ENCODE measurements at places on chromosomes 1 and 21.

DNA sequence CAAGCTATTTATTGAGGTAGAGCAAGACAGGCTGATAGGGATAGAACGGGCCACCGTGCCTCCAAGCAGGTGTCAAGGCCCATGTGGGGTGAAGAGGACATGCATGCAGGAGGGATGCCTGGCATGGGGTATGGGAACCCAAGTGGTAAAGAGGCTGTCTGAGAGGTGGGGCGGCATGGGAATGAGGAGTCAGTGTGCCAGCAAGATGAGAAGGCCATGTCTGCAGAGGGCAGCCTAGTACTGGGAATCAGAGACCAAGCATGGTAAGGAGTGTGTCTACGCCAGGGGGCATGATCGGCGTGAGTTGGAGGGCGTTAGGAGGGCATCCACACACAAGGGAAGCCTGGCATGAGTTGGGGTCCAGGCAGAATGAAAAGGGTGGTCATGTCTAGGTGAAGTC lies 303.7 kb upstream of the PLD5 start:
- no peak for DNase-seq

GRCh38 chr1:111737216-111738132 lies 1.7 kb downstream of the INKA2 start:
- DNase-seq = no peak

DNA sequence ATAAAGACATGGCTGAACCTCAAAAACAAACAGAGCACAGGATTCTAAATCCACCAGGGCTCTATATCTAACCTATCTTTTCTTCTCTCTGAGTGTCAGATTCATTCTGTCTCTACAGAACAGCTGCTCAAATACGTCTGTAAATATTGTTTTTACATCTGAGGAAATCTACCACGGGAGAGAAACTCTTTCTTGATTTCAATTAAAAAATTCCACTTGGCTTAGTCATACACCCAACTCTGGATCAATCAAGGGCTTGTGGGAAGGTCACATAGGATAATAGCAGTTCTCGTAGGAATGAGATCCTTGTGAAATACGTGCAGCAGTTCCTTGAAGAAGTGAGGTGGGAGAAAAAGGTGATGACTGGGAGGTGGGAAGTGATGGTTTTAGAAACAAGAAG lies 1355.7 kb upstream of the ADGRL2 start:
- no peak for DNase-seq

GRCh38 chr1:199223936-199224335 lies 585.1 kb downstream of the PTPRC start:
- no peak for DNase-seq

GRCh38 chr1:31181515-31182343 lies 58.0 kb downstream of the NKAIN1 start:
- DNase-seq = no peak

- DNase-seq = no peak
These were observed 100.2 kb upstream of the COG2 start for GRCh38 chr1:230542054-230542453.

- DNase-seq = no peak
These were observed 12.9 kb upstream of the LEMD1 start for GRCh38 chr1:205434738-205435137.

- DNase-seq = no peak
These were observed 8.7 kb upstream of the GADD45A start for GRCh38 chr1:67676287-67676686.

- DNase-seq = no peak
These were observed 147.8 kb downstream of the TNFSF18 start for GRCh38 chr1:172902861-172903381.

DNA sequence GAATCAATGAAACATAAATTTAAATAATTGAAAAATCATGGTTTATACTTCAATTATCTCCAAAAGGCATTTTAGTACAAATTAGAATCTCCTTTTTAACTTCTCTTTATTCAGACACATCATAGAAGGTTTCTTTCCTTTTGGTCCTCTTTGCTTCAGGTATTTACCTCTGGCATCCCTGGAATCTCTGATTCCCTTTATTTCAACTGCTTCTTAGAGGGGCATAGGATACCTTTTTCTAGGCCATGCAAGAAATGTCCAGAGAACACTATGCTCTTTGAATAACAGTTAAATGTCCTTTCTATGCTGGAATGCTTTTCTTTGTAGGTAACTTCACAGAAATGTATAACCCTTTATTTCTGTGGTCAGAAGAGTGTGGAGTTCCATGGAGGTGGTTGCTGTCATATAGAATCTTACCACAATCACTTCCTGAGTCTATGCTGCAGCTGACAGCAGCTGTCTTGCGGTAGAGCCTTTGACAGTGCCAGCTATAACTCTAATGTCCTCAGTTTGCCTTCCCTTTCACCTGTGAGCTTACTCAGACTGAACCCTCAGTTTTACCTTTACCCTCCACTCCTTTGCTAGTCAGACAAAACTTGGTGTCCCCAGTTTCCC lies 8.6 kb downstream of the LAMC2 start:
- peak; percentile 32 for DNase-seq

- DNase-seq = no peak
These were observed 69.4 kb downstream of the C1orf21 start for GRCh38 chr1:184456189-184456588.

GRCh38 chr1:209620487-209620884 lies 31.7 kb downstream of the LAMB3 start:
- no peak for DNase-seq

DNA sequence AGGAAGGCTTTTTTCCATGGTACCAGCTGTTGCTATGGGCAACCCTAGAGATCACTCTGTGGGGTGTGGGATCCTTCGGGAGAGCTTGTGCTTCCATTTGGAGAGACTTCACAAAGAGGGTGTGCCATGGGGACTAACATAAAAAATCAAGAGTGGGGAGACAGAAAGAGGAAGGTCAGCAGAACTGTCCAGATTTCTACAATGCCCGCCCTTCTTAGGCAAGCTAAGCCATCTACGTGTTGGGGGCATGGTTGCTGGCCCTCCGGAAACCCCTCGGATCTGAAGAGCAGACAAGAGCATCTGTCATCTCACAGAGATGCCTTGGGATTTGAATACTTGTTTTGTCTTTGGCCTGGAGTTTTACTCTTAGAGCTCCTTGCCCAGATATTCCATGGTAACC lies 83.9 kb upstream of the ZNF648 start:
- DNase-seq = no peak

- DNase-seq = no peak
These were observed 11.9 kb downstream of the TRAF3IP3 start for GRCh38 chr1:209767706-209768105.

- no peak for DNase-seq
These were observed 5.6 kb downstream of the COL6A1 start for GRCh38 chr21:45987121-45987711.

- DNase-seq = peak; percentile 45
These were observed 888 bp downstream of the HES5 start for GRCh38 chr1:2528966-2529783.

DNA sequence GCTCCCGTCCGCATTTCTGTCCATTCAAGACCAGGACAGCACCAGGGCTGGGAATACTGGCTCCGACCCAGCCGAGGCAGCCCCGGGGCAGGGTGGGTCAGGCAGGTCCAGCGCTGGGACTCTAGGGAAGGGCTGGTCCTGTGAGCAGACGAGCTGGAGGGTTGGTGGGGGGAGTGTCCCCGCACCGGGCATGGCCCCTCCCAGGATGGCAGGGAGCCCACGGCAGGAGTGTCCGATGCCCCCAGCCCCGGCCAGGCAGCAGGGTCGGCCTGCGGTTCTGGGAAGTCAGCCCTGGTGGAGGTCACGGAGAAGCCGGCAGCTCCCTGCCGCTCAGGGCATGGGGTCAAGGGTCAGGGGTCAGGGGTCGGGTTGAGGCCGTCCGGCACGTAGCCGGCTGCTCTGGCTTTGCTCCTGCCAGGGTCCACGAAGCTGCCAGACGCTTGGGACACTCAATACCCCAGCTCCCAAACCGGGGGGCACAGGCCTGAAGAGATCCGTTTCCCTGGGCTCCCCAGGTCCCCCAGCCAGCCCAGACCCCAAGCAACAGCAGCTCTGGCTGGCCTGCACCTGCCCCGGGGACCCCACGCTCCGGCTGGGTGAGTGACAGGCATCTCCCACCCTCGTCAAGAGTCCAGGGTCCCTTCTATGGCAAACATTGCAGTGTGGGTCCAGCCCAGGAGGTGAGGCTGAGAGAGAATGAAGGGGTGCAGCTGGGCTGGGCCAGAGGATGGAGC lies 6.7 kb downstream of the C1QTNF12 start:
- DNase-seq = no peak

DNA sequence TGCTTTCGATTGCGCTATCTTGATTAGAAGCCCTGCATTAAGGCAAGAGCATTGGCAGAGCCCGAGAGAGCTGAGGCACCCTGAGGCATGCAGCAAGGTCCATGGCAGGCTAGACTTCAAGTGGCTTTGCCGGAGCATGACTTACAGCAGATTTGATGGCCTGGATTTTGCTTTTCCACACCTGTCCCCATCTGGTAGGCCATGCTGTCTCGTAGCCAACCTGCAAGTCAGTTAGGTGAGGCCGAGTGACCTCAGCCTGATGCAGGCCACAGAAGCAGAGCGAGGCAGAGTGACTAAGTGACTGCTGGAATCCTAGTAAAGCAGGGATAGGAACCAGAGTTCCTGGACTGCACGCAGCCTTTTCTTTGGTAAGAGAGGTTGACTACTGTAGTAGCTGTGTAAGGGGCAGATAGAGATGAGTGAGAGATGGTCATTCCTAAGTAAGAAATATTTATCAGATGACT lies 148.9 kb downstream of the PBX1 start:
- DNase-seq = no peak

GRCh38 chr21:39053126-39053525 lies 130.1 kb downstream of the PSMG1 start:
- DNase-seq = no peak

GRCh38 chr21:31903896-31904295 lies 31.1 kb downstream of the HUNK start:
- no peak for DNase-seq

DNA sequence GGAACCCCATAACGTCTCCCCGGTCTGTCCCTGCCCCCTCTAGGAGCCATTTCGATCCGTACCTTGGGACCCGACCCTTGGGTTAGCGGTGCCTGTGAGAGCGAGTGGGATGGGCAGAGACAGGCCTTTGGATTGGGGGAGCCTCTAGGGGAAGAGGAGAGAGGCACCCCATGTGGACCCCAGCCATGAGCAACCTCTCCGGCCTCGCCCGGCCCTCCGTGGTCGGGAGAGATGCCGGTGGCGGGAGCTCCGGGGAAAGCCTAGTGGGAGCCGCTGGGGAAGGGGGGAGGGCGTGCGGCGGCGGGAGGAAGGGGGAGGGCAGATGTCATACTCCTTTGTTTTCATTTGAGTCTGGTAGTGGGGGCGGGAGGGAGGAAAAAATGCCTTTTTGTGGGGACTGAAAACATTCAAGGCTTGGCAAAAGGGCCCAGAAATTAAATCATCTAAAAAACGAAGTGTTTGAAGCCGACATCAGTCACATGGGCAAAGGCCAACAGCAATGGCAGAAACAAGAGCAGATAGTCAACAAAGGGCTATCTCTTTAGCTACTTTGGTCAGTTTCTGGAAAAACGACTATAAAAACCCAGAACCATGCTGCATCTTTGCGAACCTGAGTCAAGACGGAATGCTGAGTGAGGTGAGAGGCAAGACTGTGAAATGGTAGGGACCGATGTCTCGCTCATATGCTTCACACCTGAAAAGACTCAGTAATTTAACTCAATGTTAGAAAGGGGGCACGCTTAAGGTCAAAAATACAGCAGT lies 758 bp downstream of the PTBP2 start:
- no peak for DNase-seq

DNA sequence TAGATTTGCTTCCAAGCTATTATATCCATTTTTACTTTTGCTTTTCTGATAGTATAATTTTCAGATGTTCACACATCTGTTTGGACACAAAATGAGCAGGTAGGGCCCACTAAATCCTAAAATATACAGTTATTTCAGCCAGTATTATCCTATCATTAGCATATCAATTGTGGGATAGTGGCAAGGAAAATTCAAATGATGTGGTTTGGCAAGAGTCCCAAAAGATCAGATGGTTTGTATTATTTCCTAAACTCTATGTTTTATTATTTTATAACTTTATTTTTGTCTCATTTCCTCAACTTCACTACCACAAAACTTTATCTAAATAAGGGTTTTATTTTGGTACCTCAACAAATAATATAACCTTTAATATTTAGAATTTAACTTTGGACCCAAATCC lies 1659.6 kb downstream of the NCAM2 start:
- DNase-seq = no peak

GRCh38 chr21:27799861-27800260 lies 833.0 kb upstream of the ADAMTS5 start:
- DNase-seq = no peak

GRCh38 chr1:47751193-47751592 lies 246.0 kb downstream of the TRABD2B start:
- DNase-seq = no peak

DNA sequence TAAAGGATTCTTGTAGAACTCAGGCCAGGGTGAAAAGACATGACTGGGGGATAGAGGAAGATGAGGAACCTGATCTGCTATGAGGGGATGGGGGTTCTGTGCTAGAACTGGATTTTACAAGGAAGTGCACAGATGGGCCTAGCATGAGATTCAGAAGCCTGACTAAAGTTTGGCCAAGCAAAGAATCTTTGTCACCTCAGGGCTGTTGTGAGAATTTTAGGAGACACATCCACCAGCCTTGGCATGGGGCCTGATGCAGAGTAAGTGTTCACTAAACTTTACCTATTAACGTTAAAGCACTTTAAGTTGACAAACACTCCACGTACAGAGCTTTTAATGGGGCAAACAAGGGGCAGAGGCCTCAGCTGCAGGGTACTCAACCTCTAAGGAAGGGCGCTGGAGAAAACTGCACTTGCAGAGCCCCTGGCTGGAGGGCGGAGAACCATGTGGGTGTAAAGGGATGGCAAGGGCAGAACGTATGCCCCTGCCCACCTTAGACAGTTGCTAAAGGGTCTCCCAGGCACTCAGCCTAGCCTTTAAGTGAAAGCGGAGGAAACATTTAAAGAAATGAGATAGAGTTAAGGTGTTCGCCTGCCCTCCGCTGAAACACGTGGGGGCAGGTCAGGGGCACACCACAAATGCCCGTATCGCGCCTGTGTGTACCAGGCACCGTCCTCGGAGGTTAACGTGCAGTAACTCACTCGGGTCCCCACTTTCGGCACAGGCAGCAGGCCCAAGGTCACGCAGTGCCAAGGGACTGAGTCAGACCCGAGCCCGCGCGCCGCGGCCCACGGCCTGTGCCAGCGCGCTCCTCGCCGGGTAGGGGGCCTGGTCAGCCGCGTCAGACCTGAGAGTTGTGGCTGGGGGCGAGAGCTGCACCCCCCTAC lies 990 bp upstream of the MRPS6 start:
- peak; percentile 11 for DNase-seq

- no peak for DNase-seq
These were observed 69.2 kb upstream of the ERG start for GRCh38 chr21:38567335-38567969.

DNA sequence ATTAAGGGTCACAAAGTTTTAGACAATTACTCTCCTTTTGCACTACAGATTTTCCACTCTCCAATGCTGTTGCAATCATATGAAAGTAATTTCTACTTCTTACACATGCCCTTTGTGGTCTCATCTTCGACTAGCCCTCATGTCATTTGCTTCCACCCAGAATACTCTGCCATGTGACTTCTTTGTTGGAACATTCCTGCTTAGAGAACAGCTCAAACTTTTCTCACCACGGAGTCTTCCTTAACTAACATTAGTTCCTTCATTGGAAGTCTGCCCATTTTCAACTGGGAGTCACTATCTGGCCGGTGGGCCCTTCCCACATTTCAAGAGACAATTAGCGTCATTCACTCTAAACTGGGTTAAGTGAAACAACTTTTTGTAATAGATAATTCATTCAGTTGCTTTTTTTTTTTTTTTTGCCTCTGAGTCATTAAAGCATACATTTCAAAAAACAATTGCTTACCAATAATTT lies 142.6 kb upstream of the PALMD start:
- no peak for DNase-seq

GRCh38 chr1:245995474-245995873 lies 511.6 kb downstream of the SMYD3 start:
- no peak for DNase-seq

- no peak for DNase-seq
These were observed 7.5 kb downstream of the DDR2 start for GRCh38 chr1:162639718-162640117.
